ENCODE measurements at places on chromosomes 7 and 10. TPM values are rescaled to one million over a fixed set of nuclear protein-coding genes. Genes with fewer than 3 reads are reported as not detected.

Gene PAPOLB
- total RNA-seq: not detected

DNA sequence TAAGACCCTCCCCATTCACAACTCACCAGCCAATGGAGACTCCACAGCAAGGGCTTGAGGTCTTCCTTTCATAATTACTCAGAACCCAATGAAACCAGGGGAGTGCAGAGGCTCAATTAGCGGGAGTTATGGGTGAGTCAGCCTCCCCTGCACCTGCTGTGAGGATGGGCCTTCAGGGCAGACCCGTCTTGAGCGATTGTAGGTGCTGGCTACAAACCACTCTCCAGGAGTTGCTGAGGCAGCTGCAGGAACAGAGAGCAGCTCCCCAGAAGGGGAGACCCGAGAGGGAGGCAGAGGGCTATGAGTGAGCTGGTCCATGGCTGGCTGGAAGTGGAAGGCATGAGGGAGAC, 58.5 kb upstream of the SORCS3 start:
- DNase-seq: no peak

DNA sequence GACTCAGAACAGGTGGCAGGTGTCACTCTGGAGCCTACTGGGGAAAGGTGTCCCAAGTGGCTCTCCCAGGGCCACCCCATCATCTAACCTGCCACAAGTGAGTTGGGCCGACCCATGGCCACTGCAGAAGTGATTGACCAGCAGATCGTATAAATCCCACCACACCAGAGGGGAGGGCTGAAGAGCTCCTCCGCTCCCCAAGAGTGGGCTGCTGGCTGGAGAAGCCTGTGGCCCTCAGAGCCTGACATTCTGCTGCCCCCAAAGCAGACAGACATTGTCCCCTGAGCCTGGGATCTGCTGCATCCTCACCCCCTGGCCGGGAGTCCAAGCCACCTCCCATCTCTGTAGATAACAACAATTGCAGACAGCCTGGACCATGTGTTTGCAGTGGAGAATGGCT, 36.7 kb downstream of the ANXA8 start:
- no peak for DNase-seq

Gene CFTR
- total RNA-seq: not detected

DNA sequence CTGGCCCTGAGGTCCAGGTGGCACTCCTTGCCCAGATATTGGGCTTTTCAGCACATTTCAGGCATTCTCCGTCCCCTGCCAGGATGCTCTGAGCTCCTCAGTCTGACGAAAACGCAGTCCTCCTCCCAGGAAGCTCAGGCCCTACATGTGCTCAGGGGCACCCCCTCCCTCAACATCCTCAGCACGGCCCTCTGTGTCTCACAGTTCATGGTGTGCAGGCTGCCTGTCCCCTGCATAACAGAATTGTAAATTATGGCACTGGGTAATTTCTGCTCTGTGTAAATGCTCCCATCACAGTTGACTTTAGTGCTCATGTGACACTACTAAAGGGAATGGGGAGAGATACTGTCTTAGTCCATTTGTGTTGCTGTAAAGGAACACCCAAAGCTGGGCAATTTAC, 563.8 kb downstream of the DNAJB6 start:
- DNase-seq: no peak

- DNase-seq: no peak
These were observed 51.1 kb downstream of the JMJD1C start for GRCh38 chr10:63414481-63415260.

Gene KNDC1
- 3.4 TPM for total RNA-seq

GRCh38 chr10:49600781-49601400, 9.2 kb upstream of the SLC18A3 start:
- peak; percentile 37 for DNase-seq

GRCh38 chr7:107678110-107678753, 17.6 kb downstream of the SLC26A4 start:
- no peak for DNase-seq

DNA sequence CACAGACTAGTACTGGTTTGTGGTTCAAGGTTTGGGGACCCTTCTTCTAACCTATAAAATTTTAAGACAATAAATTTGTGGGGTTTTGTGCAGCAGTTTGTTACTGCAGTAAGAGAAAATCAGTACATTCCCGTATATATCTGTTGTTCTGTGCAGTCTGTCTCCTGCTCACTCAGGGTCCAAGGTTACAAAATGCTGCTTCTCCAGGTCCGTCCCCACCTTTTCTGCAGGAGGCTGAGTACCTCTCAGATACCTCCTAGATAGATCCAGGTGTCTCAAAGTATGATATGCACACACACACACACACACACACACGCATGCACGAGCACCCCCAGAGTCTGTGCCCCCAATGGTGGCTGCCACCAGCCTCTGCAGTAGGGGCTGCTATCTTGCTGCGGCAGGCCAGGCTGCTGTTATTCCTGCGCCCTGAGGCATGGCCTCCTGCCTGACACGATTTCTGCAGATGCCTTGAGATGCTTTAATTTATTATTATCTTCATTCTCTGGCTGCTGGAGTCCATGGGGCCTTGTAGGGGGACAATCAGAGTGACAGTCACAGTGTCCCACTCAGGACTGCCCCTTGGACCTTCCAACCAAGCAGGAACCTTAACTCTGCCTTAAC, 25.2 kb upstream of the ASL start:
- DNase-seq: no peak

DNA sequence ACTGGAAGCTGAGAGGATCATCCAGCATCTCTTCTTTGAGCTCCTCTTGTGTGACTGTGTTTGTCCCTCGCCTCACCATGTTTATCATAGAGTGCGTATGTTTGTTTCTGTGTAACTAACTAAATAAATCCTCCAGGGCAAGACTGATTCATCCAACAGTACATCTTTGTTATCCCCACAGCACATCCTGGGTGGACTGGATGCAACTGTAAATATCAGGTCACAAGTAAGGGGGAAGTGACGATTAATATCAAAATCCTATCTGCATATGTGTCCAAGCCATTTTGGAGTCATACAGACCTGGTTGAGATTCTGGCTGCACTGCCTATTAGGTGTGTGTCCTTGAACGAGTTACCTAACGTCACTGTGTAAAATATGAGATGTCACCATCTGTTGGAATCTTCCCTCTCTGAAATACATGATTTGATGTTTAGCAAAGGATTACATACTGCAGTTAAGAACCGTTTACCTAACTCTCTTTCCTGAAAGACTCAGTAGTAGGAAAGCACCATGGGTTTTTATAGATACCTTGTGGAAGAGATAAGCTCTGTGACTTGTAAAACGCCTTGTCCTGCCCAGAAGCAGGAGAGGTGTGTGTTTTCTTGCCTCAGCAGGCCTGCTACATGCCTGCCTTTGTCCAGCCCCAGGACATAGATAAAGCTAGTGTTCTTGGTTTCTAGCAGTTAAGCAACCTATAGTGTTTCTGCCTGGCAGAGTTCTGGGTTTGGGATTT, 25.8 kb downstream of the WBP1L start:
- DNase-seq: no peak

DNA sequence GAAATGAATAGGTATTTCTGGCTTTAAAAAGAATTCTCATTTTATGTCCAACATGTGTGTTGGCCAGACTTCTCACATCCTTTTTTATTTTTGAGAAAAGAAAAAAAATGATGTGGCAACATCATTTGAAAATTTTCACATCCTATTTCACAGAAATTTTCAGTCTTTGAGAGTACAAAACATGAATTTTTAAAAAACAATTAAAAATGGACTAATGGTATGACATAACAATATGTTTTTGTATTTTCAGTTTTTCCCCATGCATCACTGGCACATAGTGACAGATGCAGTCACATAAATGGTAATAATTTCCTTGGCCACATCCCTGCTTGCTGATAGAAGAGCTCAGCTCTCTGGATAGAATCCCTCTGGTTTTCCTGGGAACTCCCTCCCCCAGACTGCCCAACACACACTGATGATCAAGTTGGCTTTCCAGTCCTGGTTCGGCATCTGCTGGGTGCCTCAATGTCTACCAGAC, 188.5 kb upstream of the AGR3 start:
- no peak for DNase-seq

Gene PITRM1
- total RNA-seq: 58.9 TPM

GRCh38 chr10:72215611-72216549, at the start of the genes ANAPC16 and ASCC1:
TSS of gene ANAPC16 (plus strand) at chr10:72216012. CDS start at chr10:72223915, 7,903 bp downstream.
TSS of gene ASCC1 (minus strand) at chr10:72216276. CDS start at chr10:72213298, 2,978 bp downstream.
- DNase-seq: peak; percentile 96

DNA sequence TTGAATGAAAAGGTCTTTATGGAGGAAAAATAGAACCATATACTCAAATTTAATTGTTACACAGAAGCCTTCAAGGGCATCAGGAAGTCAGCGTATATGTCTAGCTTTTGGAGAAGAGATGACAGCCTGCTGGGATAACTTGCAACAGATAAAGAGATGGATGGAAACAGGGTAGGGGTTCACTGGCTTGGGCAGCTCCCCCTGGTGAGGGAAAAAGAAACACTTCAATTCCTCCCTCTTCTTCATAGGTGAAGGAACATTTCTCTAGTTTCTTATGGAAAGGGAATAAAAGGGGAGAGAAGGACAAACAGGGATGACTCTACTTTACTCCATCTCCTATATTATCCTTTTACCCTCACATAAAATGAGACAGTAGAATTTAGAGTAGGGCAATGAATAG, 635.7 kb downstream of the PHTF2 start:
- no peak for DNase-seq

- no peak for DNase-seq
These were observed 154.8 kb downstream of the CCDC3 start for GRCh38 chr10:12846718-12847117.

Gene ELN
- 38.3 TPM for total RNA-seq

DNA sequence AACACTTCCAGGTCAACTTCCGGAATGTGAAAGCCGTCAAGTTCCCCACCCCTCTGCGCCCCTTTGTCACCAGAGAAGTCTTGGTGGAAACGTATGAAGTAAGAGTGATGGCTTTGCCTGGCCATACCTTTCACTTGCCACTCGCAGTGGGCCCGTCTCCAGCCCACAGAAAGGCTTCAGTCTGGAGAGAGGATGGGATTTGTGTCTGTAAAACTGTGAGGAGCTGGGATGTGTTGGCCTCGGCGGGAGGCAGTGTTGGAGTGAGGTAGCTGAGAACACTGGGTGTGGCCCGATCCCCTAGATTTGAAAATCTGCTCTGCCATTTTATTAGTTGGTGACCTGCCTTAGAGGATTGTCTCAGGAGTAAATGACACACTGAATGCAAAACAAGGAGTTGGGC, 6.4 kb downstream of the ADCK2 start:
- DNase-seq: no peak

Gene ZNF488
- not detected for total RNA-seq

- no peak for DNase-seq
These were observed 209.0 kb downstream of the CACNA2D1 start for GRCh38 chr7:82234457-82235049.

DNA sequence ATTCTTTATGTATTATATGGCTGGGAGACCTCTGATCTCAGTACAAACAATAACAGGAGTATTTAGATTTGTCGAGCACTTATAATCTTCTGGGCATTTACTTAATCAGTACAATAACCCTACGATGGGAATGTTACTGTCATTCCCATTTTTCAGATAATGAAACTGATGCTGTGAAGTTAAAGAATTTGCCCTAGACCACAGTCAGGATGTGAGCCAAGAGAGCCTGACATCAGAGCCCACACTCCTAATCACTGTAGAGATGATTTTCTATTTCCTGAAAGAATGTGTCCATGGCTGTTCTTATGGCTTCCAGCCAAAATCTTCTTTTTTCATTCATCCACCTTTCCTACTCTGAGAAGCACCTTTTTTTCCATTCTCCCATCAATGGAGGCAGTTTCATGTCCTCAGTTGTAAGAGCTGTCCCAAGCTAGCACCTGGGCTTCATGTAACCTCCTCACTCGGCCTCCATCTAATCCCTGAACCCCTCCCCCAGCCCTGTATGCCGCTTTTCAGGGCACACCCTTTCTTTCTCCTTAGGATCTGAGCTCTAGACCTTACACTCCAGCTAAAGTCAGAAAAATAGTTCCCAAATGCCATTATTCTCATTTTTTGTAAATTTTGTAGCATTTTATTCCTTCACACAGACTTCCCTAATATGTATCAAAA, 12.2 kb upstream of the CAV1 start:
- DNase-seq: no peak

GRCh38 chr10:104109908-104110662, 11.9 kb upstream of the SFR1 start:
- no peak for DNase-seq

DNA sequence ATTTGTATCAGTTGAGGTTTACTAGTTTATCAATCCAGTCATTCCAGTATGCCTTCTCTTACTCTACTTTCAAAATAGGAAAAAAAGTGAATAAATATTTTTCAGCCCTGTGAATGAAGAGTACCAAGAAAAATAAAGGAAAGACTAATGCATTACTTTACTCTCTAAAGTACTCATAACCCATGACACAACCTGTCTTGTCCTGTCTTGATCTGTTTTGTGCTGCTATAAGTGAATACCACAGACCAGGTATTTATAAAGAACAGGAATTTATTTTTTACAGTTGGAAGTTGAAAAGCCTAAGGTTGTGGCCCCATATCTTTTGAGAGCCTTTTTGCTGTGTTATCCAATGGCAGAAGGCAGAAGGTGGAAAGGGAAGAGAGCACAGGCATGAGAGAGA, 194.6 kb upstream of the DKK1 start:
- no peak for DNase-seq

DNA sequence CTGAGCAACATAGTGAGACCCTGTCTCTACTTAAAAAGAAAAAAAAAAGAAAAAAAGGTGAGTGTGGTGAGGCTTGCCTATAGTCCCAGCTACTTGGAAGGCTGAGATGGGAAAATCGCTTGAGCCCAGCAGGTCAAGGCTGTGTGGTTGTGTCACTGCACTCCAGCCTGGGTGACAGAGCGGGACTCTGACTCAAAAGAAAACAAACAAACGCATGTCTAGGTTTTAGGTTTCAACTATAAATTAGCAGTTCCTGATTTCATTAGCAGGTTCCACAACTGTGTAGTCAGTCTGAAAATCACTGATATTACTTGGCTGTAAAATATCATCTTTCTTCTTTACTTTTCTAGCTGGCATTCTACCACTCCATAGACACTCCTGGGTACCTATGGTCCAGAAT, 155.7 kb upstream of the HGF start:
- no peak for DNase-seq

- DNase-seq: no peak
These were observed 20.2 kb upstream of the RPA3 start for GRCh38 chr7:7738622-7739021.

- peak; percentile 56 for DNase-seq
These were observed 261.0 kb downstream of the GRID1 start for GRCh38 chr10:86105640-86106039.

DNA sequence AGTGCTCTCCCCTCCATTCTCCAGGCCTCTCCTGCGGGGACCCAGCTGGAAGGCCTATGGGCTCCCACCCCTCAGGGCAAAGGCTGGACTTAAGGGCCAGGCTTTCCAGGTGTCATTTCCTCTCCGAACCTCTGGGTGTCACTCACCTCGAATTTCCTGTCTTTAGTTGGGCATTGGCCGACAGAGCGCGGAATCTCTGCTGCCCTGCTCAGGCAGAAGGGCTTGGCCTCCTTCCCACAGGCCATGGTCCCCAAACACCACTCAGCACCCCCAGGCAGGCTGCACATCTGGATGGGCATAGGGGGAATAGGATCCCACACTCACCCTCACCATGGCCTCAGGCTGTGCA, 212.9 kb downstream of the CCSER2 start:
- DNase-seq: no peak

- no peak for DNase-seq
These were observed 297.6 kb downstream of the ARHGAP12 start for GRCh38 chr10:31630861-31631567.

Data from vagina (tissue), 2 donors.